Activated gamma-delta T cell treated with Interleukin-2 at 50 U/mL for 16 hours (primary cell): ENCODE measurements at places on chromosomes 5 and 9.

GRCh38 chr5:134524826-134525682 lies at the start of gene JADE2:
TSS of gene JADE2 (plus strand) at chr5:134525670. CDS start at chr5:134535858, 10,188 bp downstream.
- peak; percentile 84 for DNase-seq

DNA sequence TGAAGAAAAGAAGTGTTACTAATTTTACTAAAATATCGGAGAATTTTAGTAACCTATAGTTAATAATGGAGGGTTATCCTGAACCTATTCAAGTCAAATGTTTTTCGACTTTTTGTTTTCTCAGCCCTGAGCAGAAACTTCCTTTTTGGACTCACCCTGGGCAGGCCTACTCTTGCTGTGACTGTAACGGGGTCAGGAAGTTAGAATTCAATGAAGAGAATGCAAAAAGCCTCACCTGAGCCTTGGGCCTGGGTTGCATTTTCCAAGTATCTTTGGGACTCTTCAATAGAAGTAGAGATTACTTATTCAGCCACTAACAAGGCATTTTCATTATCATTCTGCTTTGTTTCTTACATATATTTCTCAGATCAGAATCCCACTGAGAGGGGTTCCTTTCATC lies 405.3 kb downstream of the TLR4 start:
- DNase-seq, result no peak

GRCh38 chr5:44332285-44332971 lies 56.8 kb downstream of the FGF10 start:
- DNase-seq, result no peak

DNA sequence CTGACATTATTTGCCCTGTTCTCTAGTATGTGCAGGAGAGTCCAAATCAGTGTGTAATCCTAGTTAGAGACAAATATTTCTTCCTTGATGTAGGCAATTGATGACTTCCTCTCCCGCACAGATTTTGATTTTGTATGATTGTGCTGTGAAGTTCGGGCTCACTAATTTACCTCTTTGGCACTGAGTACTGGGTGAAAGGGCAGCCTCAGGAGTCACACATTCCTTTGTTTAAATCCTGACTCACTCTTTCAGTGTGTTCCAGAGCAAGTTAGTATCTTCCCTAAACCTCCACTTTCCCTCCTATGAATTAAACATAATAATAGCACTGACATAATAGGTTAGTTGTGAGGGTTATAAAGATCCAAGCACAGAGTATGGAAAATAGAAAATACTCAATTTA lies 269.7 kb downstream of the ISL1 start:
- DNase-seq, result no peak

DNA sequence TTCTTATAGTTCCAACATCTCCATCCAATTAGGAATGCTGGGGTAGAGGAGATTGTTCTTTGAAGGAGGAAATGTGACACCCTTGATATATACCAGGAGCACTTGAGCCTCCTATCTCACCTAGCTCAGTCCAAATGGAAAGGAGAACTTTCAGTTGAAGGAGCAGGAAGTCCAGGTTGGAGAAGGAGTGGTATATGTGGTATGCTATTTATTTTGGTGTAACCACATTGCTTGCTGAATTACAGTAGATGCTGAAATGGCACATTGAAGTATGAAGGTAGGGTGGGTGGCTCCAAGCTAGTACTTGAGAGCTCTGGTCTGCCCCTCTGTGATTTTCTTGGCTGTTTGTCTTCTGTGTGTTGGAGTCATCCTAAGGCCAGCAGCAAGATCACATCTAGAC lies 6.1 kb downstream of the CSNK1G3 start:
- DNase-seq, result no peak

- no peak for DNase-seq
Measured at GRCh38 chr9:106625259-106625789, 237.6 kb upstream of the ZNF462 start.

DNA sequence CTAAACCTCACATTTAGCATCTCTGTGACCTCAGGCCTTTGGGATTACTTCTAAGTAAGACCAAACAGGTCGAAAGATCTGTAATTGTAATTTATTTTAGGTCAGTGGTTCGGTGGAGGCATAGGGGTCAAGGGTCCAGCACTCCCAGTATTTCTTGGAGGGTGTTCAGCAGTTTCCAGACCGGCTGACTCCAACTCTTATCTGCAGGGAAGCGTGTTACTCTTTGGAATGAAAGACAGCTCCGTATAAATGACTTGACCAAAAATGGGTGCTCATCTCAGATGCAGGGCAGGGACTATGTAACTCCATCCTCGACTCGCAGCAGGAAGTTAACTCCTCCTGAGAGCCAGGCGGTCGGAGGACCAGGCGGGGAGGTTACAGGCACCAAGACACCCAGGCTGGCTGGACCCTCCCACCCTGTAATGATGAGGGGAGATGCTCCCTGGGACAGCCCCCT lies 620 bp upstream of the VPS13A start:
- no peak for DNase-seq

GRCh38 chr9:114957558-114957957 lies 27.2 kb upstream of the TNFSF8 start:
- DNase-seq, result no peak

GRCh38 chr5:110297152-110297670 lies 429.3 kb downstream of the TMEM232 start:
- no peak for DNase-seq

GRCh38 chr9:12922224-12922866 lies 147.5 kb downstream of the LURAP1L start:
- no peak for DNase-seq

DNA sequence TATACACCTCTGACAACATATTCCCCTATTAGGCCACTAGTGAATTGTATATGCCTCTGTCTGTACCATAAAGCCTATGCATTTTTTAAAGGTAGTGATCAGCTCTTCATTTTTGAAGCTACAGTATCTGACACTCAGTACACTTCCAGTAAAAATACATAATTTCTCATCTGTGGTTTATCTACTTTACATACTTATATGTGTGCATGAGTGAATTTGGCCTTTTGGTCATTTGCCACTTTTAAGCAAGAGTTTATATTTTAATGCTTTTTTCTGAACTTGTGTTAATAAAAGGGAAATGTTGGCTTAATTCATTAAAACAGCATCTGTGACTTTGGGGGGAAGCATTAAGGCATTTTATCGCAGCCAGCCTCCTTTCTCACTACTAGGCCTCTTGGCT lies 47.8 kb downstream of the ST8SIA4 start:
- no peak for DNase-seq

- no peak for DNase-seq
Measured at GRCh38 chr5:26012078-26012477, 1026.3 kb downstream of the CDH9 start.

- no peak for DNase-seq
Measured at GRCh38 chr5:173659423-173659822, 43.0 kb upstream of the BOD1 start.

- DNase-seq, result peak; percentile 24
Measured at GRCh38 chr9:89536145-89536574, 38.2 kb upstream of the SEMA4D start.

DNA sequence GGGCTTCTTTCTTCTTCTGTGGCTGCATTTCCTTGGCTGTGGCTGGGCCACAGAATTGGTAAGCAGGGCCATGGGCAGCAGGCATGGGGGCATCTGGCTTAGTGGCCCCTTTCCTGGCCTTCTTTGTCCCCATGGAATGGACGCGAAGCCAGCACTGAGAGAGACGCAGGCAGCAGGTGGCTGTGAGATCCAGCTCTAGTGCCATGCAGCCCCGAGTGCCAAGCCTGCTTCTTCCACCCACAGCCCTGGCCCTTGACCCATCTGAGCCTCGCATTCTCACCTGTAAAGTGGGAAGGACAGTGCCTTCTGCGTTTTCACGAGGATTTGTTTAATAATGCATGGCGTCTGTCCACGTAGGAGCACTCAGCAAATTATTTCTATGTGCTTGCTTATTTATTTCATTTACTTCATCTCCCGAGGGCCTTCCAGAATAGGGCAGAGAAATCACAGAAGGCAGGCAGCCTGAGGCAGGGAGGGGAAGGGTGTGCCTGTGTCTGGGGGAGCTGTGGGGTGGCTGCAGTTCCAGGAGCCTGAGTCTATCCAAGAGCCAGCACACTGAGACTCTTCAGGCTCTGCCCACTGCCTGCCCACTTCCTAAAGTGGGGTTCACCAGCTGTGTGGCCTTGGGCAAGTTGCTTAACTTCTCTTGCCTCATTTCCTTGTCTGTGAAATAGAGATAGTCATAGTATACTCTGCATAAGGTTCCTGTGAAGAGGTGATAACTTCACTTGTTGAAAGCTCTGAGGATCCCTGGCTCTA lies 55.2 kb downstream of the NTNG2 start:
- no peak for DNase-seq

- no peak for DNase-seq
Measured at GRCh38 chr5:75364571-75365280, 27.7 kb downstream of the HMGCR start.

GRCh38 chr9:35743452-35743851 lies 5.6 kb downstream of the GBA2 start:
- no peak for DNase-seq

DNA sequence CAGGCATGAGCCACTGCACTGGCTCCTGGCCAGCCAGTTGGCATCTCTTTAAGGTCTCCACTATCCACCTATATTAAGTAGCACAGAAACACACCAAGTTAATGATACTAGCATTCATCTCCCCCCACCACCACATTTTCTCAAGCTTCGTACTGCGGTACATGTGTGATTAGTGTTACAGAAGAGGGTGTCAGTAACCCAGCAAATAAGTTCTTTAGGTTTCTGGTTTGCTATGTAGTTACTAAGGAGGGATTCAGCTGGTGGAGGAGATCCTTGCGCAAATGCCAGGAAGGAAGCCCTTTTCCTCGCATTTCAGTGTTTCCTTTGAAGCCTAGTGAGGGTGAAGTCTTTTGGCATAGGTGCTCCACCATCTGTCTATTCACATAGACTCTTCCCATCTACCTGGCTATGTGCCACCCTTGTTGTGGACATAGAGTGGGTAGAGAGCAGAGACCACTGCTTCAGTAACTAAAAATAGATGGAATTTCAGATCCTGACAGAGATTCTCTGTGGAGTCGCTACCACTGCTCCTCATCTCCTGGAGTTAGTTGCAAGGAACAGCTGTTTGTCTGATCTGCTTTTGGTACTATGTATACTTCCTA lies 16.7 kb downstream of the UBE2D2 start:
- no peak for DNase-seq

DNA sequence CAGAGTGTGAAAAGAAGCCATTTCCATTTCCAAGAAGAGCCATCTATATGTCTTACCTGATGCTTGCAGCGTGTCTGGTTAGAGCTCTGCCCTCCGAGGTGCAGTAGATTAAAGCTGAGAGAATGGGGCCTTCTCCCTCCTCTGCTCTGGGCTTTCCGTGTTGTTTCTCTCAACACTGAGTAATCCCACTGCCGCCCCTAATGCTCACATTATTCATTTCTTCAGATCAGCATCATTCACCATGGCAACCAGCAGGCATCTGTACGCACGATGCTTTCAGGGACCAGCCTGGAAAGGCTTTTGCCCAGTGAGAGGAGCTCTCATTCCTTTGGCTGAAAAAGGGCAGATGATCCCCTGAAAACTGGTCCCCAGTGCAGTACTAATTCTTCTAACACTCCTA lies 79.6 kb downstream of the CYFIP2 start:
- no peak for DNase-seq
